ENCODE measurements at places on chromosomes 5 and 9.

- DNase-seq = no peak
Measured at GRCh38 chr5:4518903-4519672, 621.0 kb upstream of the ADAMTS16 start.

DNA sequence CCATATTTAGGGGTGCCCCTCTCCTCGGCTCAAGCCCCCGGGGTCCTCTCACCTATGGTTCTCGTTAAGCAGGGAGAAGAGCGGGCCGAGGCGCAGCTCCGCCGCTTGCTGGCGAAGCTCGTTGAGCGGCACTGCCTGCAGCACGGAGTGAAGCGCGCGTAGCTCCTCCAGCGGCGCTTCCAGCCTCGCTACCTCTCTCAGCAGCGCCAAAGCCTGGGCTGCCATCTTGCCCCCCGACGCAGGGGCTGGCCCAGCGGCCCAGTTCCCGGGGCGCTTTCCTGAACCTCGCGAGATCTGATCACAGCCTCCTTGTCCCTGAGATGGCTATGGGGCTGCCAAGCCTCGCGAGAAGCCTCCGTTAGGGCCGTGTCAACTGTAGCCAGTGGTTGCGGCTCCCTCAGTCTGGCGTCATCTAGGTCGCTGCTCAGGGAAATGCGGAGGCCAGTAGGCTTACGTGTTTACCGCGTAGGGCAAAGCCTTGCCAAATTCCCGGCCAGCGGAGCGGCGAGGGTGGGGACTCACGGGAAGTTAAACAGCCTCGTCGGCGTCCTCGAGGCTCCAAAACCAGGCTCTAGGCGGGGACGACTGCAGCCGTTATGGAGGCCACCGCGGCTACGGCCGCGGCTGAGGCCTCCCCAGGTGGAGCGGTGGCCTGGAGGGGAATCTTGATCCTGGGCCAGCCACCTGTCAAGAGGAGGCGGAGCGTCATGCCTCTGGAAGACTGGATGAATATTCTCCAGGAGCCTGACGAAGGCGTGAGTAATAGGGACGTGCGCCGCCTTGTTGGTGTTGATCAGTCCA, at the start of gene PSMD5:
Gene PSMD5, minus strand, starts transcription at position 238 of the 801 bp plus-strand sequence. Its CDS starts 13 bp downstream, at position 225.
- peak; percentile 96 for DNase-seq

DNA sequence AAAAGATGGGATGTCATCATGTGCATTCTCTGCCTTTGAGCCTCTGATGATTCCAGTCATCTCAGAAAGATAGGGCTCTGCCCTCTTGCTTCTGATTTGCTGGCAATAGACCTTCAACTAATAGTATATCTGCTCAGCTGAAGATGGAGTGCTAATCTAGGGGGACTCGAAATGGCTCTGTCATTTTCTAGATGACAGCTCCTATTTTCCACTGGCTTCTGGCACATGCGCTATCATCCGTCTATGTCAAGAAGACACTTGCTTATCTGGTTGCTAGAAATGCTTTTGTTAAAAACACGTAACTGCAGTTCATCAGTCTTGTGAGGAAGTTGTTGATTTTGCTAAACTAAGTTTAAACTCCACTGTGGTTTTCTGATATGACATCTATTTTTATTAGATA, 265.5 kb upstream of the ZNF608 start:
- DNase-seq = no peak

DNA sequence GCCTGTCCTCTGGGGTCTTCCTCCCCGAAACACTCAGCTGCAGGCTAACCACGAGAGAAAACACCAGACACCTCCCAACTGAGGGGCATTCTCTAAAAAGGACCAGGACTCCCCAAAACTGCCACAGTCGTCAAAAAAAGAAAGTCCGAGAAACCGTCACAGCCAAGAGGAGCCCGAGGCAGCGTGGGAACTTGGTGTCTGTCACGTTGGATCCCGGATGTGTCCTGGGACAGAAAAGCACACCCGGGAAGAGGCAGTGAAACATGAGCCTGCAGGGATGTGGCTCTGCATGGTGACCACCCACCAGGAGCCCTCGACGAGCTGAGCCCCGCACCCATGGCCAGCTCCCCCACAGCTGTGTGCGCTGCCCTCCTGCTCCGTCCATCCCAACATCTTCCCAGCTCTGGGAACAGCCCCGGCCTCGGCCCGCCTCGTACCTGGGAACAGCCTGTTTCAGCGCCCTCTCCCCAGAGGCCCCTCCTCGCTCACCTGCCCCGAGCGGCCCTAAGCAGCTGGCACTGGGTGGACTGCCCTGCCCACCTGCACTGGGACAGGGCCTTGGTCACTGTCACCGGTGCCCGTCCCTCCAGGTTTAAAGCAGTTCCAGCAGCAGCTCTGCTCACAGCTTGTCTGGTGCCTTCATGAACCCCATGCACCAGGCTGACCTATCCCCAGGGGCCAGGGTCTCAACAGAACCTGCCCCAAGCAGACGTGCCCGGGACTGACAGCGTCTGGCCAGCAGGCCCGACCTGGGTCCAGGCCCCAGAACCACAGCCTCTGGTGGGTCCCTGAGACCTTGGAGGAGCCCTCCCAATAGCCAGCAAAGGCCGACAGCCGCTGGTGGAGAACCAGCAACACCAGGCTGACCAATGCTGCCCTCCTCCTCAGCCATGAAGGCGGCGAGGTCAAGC, 10.9 kb downstream of the SLC12A7 start:
- no peak for DNase-seq

GRCh38 chr9:133932181-133932580, 59.9 kb downstream of the VAV2 start:
- DNase-seq = no peak

- DNase-seq = no peak
Measured at GRCh38 chr9:16664211-16664610, 206.3 kb downstream of the BNC2 start.

GRCh38 chr9:116175614-116176013, 22.0 kb downstream of the PAPPA start:
- no peak for DNase-seq

DNA sequence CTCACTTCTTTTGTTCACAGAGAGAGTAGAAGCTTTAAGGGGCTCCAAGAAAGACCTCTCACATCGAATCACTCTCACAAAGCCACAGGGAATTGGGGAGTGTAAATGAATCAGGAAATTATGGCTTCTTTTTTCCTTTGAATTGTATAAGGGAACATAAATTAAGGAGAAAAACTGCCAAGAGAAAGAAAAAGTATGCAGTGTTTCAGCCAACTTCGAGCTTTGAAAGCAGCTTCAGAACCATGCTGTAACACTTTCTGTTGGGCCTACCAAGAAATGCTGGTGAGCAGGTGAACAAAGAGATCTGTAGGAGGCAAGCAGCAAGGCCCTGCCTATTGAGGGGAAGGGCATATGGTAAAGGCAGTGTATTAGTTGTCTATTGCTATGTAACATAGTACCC, 33.4 kb upstream of the CTNNA1 start:
- no peak for DNase-seq

DNA sequence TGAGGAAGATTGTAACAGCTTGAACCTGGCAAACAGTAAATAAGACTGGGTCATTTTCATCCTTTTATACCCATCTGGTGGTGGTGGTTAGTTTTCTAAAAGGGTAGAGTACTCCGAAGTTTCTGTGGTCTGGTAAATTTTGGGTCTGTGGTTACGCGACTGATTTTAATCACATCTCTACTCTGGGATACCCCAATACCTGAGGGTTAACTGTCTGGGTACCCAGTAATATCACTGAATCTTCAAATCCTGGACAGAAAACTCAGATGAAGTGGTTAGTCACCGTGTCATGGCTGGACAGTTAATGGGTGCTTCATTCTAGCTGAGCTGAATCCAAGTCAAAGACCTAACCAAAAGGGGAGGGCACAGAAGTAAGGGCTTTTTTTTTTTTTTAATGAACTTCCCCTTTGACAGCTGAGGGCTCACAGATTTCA, 474.2 kb downstream of the GADD45G start:
- no peak for DNase-seq

GRCh38 chr5:72284559-72285423, 35.2 kb downstream of the MRPS27 start:
- no peak for DNase-seq

DNA sequence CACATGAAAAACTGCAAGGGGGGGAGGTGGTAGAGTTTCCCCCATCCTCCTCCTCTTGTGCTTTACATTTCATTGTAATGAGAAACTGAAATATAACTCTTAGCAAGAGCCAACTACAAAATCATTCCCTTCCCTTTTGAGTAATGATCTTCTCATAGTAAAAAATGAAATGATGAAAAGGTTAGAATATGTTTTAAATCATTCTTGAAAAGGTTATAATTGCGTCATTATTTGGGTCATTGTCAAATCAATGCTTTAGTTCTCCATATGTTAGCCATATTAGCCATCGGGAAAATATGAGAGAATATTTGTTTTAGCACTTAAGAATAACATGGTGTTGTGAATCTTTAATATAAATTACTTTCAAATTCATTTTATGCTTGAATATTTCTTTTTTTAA, 1185.0 kb upstream of the CDH18 start:
- no peak for DNase-seq

DNA sequence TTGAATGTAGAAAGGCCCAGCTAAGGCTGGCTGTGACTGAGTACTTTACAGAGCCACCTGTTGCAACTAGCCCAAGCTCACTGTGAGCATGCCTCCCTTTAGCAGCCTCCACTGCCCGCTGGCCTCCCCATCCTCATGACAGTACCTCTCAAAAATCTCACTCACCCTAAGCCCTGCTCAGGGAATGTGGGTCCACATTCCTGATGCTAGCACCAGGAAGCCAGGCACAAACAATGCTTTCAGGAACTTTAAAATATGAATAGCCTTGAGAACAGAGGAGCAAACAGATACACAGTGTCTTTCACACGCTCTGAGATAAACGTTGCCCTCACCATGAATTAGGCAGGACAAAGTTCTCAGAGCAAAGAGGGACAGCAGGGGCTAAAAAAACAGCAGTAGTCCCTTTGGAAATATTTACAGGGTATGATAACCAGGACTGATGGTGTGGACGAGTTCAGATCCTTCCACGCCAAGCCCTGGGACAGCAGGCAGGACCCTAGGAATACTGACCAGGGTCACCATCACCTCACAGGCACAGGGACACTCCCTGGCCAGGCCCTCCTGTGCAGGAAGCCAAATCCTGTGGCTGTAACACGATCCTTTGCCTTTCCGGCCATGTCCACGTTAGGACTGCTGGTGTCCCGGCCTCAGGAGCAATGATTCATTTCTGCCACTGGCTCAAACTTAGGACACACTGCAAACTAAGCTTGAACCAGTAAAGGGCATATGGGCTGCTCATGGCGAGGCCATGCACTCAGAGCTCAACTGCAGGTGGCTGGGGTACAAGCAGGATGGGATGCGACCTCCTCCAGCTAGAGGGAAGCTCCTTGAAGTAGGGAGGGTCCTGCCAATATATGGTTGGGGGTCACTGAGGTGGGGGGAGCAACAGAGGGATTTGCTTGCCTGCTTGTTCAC, 9.6 kb downstream of the ACSL6 start:
- DNase-seq = no peak

DNA sequence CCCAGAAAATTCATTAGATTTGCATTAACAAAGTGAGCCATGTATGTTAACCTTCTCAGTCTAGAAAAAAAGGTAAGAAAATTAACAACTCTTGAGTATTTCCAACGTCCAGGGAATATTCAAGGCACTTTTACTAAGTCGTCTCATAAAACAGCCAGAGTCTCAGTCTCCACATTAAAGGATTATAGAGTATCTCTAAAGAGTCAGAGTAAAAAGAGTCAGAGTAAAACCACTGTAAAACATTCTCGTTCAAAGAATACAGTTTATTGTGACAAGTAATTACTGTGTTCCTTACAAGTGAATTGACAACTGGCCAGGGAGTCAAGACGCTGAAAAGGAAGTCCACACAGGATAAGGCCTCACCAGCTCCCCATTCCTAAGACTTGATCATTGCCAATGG, 97.2 kb upstream of the ISL1 start:
- no peak for DNase-seq

DNA sequence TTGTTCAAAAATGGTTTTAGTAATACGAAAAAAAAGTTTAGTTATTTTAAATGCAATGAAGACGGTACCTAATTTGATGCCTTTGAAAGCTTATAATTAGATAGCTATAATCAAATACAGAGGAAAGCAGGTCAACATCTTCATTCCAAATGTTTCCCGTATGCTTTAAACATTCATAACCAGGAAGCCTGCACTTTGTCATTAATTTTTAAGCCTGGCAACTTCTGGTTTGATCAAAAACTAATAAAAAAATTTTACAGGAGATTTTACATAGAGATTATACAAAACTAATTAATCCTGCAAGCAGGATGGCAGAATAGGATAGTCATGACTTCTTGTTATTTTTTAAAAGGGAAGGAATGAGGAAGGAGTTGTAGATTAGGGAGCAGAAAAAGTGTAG, 353.0 kb downstream of the FBXL17 start:
- DNase-seq = no peak

DNA sequence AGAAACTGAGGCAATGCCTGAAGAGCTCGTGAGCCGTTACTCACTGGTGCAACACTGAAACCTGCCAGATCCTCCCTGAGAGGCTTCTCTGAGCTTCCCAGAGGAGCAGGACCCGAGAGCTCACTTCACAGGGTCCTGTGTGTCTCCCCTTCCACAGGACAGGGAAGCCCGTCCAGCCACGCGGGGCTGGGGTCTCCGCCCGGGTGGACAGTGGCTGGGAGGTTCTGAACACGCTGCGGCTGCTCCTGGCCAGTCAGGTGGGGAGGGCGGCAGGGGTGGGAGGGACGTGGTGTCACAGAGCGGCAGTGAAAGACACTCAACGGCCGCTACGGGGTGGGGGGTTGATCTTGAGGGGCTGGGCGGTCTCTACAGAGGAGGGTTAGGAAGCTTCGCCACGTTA, 290 bp upstream of the ZDHHC11 start:
- no peak for DNase-seq

- DNase-seq = no peak
Measured at GRCh38 chr9:100396769-100397168, 30.2 kb upstream of the MSANTD3 start.

DNA sequence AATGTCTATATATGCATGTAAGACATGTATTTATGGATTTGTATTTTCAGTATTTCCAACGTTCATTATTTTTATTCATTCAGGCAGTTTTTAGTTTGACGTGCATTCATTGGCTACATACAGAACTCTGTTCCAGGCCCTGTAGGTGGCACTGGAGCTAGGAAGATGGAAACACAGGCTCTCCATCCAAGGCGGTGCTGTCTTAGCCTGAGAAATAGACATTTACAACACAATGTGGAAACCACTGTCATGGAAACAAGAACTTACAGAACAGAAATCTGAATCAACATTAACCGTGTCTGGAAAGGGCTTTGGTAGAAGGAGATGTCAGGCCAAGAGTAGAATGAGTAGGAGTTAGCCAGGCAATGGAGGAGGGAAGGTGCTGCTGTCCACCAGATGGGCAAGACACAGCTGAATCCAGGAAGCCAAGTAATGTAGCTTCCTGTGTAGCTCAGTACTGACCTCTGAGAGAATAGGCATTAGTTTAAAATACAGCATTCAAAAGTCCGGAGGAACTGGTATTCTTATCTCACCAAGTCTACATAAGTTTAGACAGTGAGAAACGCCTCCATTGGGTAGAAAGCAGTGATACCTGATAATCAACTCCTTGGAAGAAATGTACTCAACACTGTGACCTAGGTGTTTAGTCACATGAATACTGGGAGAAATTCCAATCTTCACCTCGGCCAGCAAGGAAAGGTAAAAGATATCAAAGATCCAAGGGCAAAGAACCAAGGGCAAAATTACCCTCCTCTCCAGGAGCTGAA, 388.6 kb upstream of the CDH6 start:
- DNase-seq = no peak

Measured in smooth muscle cell of the brain vasculature (primary cell).